ENCODE measurements at places on chromosomes 2 and 18.

DNA sequence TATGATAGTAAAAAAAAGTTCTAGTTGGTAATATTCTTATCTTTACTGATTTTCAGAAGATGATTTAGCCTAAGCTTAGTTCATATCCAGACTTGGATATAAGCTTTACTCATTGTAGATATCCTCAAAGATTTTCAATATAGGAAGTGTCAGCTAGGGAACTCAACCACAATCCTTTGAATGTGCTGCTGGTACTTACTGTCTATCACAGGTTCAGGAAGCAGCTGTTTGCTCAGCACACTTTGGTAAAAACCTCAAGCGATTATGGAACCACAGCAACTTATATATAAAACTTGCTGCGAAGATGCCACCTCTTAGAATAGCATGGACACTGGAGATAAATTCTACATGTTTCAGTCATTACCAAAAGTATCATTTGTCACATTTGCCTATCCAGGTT, 60.1 kb upstream of the TNFRSF11A start:
- DNase-seq: no peak

- DNase-seq: no peak
Measured at GRCh38 chr2:215489288-215489848, 53.5 kb upstream of the FN1 start.

DNA sequence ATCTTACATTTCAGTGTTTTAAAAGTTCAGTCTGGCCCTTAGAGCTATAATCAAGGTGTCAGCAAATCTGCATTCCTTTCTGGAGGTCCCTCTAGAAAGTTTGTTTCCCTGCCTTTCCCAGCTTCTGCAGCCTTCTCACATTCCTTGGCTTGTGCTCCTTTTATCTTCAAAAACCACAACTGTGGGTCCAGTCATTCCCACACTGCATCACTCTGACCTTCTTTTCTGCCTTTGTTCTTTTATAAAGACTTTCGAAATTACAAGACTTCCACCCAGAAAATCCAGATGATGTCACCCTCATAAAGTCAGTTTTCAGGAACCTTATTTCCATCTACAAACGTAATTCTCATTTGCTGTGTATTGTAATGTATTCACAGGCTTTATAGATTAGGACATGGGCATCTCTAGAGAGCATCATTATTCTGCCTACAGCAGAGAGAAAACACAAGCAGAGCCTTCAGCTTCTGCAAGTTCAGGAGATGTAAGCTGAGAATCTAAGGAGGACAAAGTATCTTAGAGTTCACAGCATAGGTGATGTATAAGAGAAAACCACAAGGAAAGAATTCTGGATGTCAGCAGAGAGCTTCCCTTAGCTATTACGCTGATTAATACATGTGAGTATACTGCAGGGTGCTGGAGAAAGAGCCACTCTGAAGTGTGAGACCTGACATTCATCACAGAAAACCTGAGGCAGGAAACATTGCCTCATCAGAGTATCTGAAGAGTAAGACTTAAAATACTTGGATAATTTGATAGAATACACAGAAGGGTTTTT, 1100.2 kb downstream of the CBLN2 start:
- no peak for DNase-seq

DNA sequence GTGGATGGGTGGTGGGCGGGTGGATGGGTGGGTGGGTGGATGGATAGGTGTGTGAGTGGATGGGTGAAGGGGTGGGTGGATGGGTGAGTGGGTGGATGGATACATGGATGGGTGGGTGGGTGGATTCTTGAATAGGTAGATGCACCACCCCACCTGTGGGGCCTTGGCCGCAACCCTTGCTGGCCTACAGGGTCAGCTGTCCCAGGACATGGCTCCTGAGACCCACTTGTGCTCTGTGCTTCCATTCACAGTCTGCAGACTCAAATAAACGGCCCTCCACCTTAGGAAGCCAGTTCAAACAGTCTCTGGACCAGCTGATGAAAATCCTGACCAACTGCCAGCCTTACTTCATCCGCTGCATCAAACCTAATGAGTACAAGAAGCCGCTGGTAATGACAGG, 54.4 kb downstream of the MYO7B start:
- no peak for DNase-seq

GRCh38 chr2:208034503-208035140, 9.3 kb upstream of the PLEKHM3 start:
- DNase-seq: no peak

DNA sequence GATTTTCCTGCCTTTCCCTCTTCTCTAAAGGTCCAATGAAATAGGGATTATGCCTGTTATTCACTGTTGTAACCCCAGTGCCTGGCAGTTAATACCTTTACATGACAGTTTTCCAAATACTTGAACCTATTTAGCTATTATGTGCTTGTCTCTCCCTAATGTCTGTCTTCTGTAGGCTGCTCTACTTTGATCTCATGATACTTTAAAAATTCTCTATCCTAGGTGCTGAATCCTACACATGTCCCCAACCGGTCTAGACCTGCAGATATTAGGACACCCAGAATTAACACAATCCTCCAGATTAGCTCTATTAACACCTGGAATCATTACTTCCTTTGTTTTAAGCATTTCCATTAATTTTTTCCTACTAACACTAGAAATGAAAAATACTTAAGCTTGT, 7.3 kb downstream of the CEBPZ start:
- DNase-seq: no peak

- DNase-seq: no peak
Measured at GRCh38 chr2:72378753-72379348, 231.2 kb upstream of the CYP26B1 start.

DNA sequence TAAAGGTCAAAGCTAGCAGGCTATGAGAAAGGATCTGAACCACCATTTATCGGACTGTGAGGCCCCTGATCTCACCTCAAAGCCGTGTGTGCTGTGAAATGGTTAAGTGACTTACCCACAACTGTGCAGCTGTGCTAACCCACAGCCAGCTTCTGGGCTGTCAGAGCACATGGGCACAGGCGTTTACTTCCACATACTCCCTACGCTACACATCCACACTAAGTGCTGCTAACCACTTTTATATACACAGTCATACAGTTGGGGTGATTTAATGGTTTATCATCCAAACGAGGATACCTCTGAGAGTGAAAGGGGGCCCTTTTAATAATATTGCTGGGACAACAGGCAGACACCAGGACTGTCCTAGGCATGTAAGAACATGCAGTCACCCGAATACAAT, 37.3 kb downstream of the CYRIA start:
- DNase-seq: no peak

- DNase-seq: no peak
Measured at GRCh38 chr2:173407176-173407575, 52.5 kb downstream of the CDCA7 start.

DNA sequence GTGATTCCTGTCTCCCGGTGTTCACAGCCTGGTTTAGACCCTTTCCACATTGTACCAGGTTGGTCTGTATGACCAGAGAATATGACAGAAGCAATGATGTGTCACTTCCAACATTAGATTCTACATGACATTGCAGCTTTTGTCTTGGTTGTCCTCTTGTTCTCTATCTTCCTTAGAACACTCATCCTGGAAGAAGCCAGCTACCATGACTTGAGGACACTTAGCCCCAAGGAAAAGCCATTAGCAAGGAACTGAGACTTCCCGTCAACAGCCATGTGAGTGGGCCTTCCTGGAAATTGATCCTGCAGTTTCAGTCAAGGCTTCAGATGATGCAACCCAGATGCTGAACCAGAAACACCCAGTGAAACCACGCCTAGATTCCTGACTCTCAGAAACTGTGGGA, 143.3 kb downstream of the MREG start:
- DNase-seq: no peak

DNA sequence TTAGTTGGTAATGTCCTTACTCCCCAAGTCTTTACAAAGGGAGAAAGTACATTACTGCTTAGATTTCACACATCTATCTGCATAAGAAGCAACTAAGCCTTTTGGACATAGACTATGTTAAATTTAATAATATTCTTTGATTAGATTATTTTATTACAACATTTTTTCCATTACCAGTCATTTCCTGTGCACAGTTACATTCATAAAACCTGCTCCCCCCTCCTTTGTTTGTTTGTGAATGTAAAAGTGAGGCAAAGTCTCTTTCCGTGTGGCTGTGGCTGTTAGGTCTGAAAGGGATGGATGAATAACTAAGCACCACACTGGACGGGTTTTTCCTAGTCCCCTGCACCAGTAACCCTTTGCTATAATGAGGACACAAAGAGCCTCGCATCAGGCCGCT, 9.6 kb downstream of the PTGR3 start:
- no peak for DNase-seq

DNA sequence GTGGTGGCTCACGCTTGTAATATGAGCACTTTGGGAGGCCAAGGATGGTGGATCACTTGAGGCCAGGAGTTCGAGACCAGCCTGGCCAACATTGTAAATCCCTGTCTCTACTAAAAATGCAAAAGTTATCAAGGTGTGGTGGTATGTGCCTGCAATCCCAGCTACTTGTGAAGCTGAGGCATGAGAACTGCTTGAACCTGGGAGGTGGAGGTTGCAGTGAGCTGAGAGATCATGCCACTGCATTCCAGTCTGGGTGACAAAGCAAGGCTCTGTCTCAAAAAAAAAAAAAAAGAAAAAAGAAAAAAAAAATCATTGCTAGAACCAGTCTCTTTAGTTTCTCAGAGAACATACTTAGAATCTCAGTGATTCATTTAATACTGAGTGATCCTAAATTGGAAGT, 217.1 kb downstream of the DYM start:
- no peak for DNase-seq

- no peak for DNase-seq
Measured at GRCh38 chr2:99382143-99382542, 45.0 kb downstream of the EIF5B start.

DNA sequence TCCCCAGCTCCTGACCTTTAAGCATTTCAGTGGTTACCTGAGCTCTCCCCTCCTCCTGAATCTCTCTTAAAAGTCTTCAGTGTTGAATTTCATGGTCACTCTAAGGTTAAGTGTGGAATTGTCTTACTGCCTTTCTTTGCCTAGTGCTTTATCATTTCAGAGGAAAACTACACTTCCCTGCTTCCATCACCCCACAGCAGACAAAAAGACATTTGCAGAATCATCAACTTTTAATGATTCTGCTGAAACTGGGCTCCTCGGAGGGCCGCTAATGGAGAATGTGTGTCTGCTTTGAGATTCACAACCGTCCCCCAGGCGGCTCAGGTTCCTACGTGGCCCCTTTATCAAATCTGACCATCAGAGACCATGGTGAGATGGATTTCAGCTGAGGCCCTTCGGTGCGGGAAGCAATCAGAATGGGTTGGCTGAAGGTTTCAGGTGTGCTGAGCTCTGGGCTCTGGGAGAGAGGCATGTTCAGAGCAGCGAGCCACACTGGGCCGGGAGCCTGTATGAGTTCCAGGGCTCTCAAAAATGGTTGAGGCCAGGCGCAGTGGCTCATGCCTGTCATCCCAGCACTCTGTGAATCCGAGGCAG, 41.9 kb upstream of the TBC1D8 start:
- no peak for DNase-seq

DNA sequence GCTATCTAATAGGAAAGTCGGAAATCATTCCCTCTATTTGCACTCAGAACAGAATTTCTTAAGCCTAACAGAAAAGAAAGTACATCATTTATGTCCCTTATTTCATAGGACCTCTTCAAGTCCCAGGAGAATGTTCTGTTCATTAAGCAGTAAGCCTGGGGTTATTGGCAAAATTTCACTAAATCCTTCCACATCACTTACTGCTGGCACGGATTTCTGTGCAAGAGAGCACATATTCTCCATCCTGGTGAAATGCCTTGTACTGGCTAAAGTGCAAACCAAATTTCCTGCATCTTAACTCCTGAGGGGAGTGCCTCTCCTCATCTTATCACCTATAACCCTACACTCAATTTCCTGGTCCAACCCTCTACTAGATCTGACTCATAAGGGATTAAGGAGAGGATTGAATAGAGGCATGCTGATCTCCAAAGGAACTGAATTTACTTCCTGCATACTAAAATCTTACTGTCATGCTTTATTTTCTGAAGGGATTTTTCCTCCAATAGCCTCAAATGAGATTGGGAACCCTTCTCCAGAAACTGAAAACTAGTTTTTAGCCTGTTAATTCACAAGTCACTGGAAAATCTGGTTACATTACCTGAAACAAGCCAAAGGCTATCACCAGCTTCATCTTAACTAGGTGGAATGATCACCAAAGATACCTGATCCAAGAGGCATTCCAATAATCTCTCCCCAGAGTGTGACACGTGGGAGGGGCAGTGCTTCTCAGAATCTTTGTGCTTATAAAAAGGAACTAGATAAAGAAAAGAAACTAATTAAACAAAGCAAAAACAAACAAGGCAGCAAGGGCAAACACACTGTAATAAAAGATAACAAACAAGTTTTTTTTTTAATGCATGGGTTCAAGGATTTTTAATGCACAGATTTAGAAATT, 311.1 kb downstream of the NR4A2 start:
- no peak for DNase-seq

GRCh38 chr2:55033076-55033742, 17.0 kb downstream of the RTN4 start:
- DNase-seq: no peak

- DNase-seq: no peak
Measured at GRCh38 chr2:236167297-236168109, 683 bp downstream of the GBX2 start.

DNA sequence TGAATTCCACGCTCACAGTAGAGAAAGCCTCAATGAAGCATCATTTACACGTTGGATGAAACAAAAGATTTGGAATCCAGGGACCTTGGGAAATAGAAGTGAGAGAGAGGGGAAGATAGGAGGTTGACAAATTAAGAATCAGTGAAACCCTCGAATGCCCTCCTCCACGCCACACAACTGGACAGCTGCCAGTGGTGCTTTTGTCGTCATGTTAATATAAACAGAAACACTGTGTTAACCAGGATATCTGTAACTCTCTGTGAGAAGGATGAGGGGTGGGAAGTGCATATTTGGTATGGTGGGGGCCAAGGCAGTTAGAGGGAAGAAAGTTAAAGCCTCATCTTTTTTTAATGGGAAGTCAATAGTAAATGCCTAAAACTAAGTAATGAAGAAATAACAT, 108.7 kb downstream of the GFPT1 start:
- no peak for DNase-seq

DNA sequence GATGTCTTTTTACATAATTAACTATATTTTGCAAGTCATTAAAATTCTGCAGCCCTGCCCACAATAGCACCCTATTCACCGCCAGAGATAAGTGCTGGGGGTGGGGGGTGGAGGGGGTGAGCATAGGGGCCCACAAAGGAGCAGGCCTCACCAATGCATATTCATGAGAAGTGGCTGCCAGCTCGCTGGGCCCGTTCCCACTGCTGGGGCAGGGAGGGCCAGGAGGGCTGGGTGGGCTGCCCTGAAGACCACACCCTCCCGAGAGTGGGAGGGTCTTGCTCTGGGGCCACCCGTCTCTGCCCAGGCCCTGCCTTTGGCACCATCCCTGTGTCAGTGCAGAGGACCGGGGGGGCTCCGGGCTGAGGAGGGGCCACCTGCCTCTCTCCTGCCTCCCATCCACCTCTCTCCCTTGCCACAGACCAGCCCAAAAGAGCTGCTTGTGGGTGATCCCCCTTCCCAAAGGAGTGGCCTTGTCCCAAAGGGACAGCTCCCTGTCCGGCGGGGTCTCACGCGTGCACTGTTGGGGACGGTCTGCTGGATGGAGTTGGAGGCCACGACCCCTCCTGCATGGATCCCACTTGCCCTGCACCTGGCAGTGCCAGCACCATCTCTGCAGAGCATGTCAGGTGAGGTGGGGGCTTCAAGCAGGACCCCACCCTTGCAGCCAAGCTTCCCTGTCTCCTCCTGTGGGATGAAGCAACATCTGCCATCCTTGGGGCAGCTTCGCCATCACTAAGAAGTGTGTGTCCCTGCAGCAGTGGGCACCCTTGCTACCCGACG, 138.8 kb upstream of the GPC1 start:
- no peak for DNase-seq

- no peak for DNase-seq
Measured at GRCh38 chr18:34841891-34842290, 131.8 kb downstream of the DTNA start.

GRCh38 chr2:231530099-231531011, at the start of gene NMUR1:
NMUR1 (minus strand) TSS chr2:231530445; CDS start chr2:231530361, 84 bp downstream.
- peak; percentile 37 for DNase-seq
